ENCODE measurements at places on chromosomes 4 and X. TPM values are rescaled to one million over a fixed set of nuclear protein-coding genes. Genes with fewer than 3 reads are reported as not detected.

- no peak for DNase-seq
Observed at GRCh38 chr4:52711272-52711671, 40.0 kb downstream of the ERVMER34-1 start.

DNA sequence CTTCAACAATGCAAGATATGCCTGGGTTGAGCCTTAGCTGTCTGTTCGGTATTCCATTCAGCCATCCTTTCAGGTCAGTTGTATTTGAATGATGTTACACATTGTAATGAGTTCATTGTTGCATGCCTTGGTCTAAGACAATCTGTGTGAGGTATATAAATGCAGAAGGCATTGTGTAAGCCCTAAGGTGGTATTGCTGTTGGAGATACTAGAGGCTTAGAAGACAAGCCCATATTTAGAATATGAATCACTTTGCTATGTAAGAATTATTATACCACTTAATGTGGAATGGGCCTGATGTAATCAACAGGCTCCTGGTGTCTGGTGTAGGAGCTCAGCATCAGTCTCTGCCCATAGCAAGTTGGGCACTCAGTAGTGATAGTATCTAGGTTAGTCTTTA, 473.4 kb upstream of the GNPDA2 start:
- DNase-seq = no peak

GRCh38 chr4:2009651-2010233, 968 bp upstream of the NELFA start:
- no peak for DNase-seq

GRCh38 chr4:184281231-184282139, 63.8 kb upstream of the ENPP6 start:
- no peak for DNase-seq

- no peak for DNase-seq
Observed at GRCh38 chr4:128924951-128925350, 115.5 kb downstream of the JADE1 start.

Gene ITIH6
- total RNA-seq = not detected

Gene CSAG1
- not detected for total RNA-seq

Gene CT47B1
- total RNA-seq = not detected

GRCh38 chrX:5730556-5730955, 498.1 kb downstream of the NLGN4X start:
- no peak for DNase-seq

Gene TCEAL6
- 2.1 TPM for total RNA-seq

DNA sequence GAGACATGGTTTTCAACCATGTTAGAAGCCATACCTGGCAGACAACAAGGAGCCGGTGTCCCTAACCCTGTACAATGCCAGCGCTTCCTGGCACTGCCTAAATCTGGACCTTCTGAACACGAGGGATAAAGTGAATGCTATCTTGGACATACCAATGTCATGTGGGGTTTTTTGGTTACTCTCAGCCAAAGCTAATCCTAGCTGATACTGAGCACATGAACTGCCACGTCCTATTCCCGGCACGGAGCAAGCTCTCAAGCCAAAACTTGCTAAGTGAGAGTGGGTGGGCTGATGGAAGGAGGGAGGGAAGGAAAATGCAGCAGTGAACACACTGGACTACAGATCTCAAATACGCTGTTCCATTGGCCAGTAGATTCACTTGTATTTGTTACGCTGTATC, 226.1 kb downstream of the BCOR start:
- no peak for DNase-seq

DNA sequence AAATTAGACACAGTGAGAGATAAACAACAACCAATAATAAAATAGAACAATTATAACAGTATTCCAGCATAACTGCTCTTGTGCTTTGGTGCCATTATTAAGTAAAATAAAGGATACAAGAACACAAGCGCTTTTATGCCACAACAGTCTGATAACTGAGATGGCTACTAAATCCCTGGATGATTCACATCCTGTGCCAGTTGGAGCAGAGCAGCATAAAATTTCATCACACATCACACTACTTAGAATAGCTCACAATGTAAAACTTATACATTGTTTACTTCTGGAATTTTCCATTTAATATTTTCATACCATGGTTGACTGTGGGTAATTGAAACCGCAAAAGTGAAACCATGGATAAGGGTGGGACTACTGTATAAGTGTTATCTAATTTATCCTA, 399.9 kb upstream of the CNKSR2 start:
- no peak for DNase-seq

DNA sequence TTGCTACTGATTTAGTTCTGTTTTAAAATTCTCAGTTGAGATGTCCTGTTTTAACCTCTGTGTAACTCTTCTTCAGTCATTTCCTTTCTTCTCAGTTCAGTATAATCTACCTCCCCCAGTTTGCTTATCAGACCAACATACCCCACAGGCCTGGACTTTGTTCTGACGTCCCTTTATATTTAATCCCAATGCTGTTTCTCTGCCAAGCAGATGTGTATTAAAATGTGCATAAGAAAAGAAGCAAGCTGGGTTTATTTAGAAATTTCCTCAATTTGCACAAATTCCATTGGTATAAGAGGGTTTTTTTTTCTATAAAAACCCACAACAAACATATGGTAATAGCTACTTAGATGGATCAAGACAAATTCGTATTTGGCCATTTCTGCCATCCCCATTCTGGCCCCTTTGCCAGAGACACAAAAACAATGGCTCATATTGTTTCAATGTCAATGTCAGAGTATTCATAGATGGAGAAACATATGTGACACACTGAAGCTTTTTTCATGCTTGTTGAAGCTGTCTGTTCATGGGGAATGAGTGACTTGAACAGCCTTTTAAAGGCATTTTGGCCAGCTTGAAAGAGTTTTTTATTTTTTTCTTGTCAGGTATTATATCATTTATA, 24.5 kb downstream of the HCCS start:
- no peak for DNase-seq

Gene PAGE4
- 1.5 TPM for total RNA-seq

DNA sequence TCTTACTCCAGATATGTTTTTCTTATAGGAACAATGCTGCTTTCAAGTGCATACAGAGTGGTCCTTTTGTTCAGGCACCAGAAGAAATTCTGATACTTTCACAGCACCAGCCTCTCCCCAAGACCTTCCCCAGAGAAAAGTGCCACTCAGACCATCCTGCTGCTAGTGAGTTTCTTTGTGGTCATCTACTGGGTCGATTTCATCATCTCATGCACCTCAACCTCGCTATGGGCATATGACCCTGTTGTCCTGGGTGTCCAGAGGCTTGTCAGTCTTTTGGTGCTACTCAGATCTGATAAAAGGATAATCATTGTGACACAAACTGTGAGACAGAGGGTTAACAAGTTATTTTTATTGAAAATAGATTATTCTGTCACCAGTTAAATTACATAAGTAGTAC, 39.5 kb downstream of the WDR13 start:
- no peak for DNase-seq

GRCh38 chr4:101332424-101332823, 14.9 kb downstream of the PPP3CA start:
- no peak for DNase-seq

GRCh38 chrX:13334491-13334890, 14.6 kb upstream of the ATXN3L start:
- DNase-seq = no peak

- no peak for DNase-seq
Observed at GRCh38 chrX:82585868-82586267, 922.2 kb upstream of the POU3F4 start.
